Activated B cell treated with CpG ODN at 0.5 μM for 24 hours (primary cell): ENCODE measurements at places on chromosomes 7 and 10. TPM values are rescaled to one million over a fixed set of nuclear protein-coding genes. Genes with fewer than 3 reads are reported as not detected.

GRCh38 chr7:149779502-149779805 is 6.1 kb upstream of the ZNF467 start:
- DNase-seq: no peak

GRCh38 chr7:148856578-148856881 is 27.6 kb downstream of the EZH2 start:
- no peak for DNase-seq

- no peak for DNase-seq
Measured at GRCh38 chr7:7989133-7989532, 20.5 kb downstream of the GLCCI1 start.

- no peak for DNase-seq
Measured at GRCh38 chr10:97596101-97597082, 6.9 kb downstream of the C10orf62 start.

DNA sequence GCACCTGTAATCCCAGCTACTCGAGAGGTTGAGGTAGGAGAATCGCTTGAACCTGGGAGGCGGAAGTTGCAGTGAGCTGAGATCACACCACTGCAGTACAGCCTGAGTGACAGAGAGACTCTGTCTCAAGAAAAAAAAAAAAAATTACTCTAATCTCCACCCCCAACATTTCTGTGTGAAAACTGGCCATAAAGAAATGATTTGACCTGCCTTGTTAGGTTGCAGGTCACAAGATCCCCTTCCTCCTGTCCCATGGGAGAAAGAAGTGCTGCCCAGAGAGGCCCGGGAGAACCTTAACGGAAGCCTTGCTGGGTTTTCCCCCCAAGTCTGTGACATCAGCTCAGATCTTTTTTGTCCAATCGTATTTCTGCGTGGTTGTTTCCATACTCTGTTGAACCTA is 8.7 kb upstream of the CALHM1 start:
- DNase-seq: no peak

DNA sequence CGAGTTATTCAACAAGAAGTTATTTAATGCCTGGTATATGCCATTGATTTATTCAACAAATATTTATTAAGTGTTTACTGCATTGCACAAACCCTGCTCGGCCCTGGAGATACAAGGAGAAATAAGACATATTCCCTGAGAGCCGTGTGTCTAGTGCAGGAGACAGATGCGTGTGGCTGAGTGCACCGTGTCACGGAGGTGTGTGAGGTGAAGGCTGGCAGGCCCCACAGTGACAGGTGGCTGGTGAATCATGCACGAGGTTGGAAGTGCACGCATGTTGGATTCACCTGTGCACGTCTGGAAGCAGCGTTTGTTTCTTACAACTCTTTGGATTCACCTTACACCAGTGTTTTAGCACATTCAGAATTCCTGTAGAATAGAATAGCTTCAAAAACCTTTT is 136.6 kb upstream of the SHH start:
- no peak for DNase-seq

GRCh38 chr10:132687893-132688579 is 97.9 kb downstream of the NKX6-2 start:
- no peak for DNase-seq

GRCh38 chr7:44729949-44730590 is 18.6 kb upstream of the ZMIZ2 start:
- no peak for DNase-seq

DNA sequence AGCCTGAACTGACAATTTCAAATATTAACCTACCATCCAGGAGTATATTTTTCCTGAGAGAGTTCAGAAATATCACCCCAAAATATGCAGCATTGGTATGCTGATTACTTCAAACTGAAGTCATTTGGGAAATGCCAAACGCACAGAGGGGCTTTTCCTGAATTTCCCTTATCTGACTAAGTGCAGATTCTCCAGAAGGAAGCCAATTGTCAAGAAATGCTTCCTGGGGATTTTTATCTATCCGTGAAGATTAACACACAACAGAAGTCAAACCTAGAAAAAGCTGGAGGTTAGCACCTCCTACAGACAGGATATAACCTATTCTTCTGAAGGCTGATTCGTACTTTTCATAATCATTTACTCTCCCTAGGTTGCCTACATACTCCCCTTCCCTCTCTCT is 91.0 kb downstream of the AKR1D1 start:
- DNase-seq: no peak

DNA sequence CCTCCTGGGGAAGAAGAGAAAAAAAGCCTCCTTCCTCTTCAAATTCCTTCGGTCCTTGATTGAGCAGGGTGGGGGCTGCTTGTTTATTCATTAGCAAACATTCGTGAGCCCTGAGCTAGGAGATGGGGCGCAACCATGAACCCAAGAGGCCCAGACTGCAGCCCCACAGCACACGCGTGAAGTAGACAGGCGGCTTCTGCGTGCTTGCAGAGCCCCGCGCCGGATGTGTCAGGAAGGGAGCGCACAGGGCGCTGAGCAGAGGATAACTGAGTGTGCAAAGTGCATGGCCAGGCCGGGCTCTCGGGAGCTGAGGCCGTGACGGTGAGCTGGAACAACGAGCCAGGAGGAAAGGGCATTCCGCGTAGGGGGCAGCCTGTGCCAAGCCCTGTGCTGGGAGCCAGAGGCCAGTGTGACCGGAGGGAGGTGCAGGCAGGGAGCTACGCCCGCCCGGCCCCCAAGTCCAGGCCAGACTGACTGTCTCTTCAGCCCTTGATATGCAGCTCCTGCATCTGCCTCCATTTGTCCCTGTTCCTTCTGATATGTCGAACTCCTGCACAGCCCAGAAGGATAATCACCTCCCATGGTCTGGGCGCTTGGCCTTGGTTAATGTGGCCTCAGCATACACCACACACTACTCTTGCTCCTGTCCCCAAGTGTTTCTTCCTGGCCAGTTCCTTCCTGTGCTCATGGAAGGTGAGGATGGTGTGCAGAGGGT is 4.6 kb downstream of the FOXL3 start:
- no peak for DNase-seq

GRCh38 chr7:119197877-119198527 is 973.5 kb downstream of the ANKRD7 start:
- DNase-seq: no peak

DNA sequence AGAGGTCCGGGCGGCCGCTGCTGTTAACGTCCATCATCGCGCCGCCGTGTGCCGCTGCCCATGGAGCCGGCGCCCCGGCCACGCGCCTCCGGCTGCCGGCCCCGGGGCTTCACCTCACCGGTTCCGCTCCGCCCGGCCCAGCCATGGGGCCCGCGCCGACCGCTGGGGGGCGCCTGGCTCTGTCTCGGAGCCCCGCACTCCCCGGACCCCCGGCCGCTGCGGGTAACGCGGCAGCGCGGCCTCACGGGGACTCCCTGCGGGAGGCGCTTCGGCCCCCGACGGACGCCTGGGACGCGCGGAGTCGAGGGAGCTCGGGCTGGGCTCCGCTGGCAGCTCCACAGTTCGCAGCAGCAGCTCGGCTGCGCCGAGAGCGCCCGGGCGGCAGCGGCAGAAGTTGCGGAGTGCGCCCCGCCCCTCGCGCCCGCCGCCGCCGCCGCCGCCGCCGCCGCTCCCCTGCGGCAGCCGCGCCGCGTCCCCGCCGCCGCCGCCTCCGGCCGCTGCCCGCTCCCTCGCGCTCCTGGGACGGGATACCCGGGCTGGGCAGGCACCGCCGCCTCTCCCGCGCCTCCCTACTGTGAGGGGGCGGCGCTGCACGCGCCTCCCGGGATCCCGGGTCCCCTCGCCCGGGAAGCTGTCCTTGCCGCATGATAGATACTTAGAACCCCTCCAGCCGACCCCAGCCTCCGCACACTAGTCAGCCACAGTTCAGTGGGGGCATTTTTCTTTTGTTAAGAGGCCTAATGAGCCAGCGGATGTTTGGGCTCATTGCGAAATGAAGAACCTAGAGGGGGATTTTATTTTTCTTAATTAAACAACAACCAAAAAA is at the start of gene HTR7:
TSS of gene HTR7 (minus strand) at position 405 of the 826 bp plus-strand sequence. CDS start at position 37, 368 bp downstream.
- DNase-seq: peak; percentile 81

Gene RBAK
- total RNA-seq: 16.3 and 20.2 TPM in 2 replicates

Gene PNLIP
- not detected in 2 replicates for total RNA-seq

Gene MAGI2
- 0.38 and 0.46 TPM in 2 replicates for total RNA-seq

Gene CPEB3
- 2.2 and 2.5 TPM in 2 replicates for total RNA-seq

Gene SORCS3
- not detected in 2 replicates for total RNA-seq

Gene TDRD1
- 0.33 and 0.59 TPM in 2 replicates for total RNA-seq

Gene GNAT3
- not detected in 2 replicates for total RNA-seq

Gene PPP1R17
- not detected in 2 replicates for total RNA-seq
